ENCODE measurements at places on chromosomes 2 and 18.

DNA sequence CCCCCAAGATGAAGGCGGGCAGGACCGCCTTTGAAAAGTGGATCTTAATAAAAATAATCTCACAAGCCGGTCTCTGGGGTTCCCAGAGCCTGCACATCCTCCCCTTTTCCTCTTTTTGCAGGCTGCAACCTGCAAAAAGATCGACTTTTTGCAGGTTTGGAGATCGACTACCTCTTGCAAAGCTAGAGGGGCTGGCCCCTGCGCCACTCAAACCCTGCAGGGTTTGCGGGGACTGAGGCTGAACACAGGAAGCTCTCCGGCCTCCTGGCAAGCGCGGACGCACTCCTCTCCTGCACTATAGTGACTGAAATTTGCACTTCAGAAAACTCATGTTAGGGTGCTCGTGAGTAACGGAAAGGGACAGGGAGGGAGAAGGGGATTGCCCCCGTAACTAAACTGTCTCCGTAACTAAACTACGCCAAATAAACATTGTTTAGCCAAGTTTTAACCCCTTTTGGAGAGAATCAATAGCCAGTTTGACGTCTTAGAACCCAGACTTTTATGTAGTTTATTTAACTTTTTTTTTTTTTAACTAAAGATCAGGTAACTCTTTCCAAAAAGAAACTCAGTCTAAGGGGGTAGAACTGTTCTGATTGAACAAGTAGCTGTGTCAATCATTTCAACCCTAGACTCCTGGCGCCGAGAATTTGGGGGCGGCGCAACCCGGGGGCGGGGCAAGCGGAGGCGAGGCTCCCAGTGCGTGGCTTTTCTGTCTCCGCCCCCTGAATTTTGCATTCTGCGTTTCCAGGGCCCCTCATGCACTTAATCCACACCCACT is 2.5 kb downstream of the IGFBP5 start:
- DNase-seq = peak; percentile 85

DNA sequence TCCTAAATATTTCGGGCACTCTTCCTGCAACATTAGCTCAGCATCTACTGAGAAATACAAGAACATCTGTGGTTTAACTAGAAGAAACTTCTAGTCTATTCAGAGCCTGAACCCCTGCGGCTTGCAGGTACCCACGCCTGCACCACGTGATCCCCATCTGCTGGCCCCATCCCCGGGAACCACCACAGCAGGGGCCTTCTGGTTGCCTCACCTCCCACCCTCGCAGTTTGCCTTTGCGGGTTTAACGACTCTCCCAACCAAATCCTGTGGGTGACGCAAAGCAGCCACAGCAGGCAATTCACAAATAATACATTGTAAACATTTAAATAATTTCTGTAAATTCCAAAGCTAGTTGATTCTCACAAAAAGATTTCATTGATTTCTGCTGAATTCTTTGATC is 90.2 kb upstream of the TMEM18 start:
- peak; percentile 51 for DNase-seq

- DNase-seq = peak; percentile 60
Observed at GRCh38 chr2:96913398-96914202, 43.7 kb upstream of the SEMA4C start.

DNA sequence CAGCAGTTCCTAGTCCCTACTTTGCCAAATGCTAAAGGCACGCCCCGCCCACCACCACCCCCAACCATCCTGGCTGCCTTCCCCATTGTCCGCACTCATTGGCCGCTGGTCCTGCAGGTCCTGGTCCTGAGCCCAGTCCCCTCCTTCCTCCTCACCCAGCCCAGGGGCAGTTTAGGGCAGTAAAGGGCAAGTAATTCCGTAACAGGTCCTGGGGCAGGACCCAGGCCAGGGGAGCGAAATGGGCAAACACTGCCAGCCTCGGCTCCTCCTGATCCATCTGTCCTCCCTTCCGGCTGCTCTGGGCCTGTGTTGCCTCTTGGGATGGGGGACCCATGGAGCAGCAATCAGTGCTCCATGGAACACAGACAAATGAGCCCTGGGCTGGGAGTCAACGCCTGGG is 6.1 kb downstream of the ADCY3 start:
- no peak for DNase-seq

DNA sequence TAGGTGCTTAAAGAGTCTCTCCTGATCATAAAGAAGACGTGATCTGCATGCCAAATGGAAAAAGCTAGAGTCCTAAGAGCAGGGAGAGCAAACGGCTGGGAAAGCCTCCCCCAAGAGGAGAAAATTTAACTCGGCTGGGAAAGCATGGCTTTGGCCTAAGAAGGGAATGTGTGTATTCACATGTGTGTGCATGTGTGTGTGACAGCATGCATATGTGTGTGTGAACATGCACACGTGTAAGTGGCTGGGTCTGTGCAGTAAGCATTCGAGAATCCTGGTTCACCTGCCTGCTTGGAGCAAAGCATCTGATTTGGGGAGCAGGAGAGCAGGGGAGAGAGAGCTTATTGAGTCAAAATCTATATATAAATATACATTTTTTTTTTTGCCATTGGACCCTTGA is 30.1 kb upstream of the BCL11A start:
- DNase-seq = no peak

- peak; percentile 16 for DNase-seq
Observed at GRCh38 chr2:112621790-112622527, 23.8 kb upstream of the SLC20A1 start.

DNA sequence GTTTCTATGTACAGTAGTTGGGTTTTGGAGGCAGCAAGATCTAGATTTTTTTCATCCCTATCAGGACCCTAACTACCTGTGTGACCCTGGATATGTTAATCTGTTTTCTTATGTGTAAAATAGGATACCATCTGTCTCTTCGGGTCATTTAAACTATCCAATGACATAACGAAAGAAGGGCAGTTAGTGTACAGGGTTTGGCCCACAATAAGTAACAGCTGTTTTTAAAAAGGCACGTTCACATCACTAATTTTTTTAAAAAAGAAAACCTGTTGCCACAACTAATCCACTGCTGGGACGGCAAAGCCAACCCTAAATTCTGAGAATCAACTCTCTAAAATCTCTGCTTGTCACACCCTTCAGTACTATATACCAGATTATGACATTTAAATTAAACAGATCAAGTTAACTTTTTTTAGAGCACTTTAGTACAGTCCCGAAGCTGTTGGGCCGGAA is 869 bp downstream of the USP40 start:
- no peak for DNase-seq

DNA sequence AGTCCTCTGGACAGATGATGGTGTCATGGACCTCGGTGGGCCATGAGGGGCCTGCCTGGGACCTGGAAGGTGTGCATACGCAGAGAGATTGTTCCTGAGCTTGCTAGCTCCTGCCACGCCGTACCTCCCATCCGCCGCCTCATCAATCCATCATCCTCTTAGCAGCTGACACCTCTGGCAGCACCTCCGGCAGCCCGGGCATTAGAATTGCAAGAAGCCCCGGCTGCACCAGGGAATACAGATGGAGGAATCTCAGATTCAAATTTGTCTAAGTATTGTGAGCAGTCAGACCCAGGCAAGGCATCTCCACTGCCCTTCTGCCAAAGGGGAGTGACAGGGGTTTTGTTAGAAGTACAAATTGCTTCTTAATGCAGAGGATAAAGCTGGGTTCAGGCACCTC is 4.5 kb downstream of the C1QL2 start:
- no peak for DNase-seq

DNA sequence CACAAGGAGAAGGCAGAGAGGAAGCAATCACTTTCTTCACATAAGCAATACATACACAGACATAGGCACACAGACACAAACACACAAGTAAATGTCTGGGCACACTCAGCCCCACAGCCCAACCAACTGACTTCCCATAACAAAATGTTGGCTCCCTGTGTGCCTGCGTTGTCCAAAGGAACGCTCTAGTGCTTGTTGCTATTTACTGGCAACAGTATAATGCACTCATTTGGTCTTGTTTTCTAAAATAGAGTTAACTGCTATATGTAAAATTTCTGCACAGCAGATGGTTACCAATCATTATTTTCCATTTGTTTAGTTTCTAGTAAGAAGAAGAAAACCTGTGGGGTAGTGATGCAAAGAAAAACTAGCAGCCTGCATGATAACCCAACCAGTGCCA is 16.5 kb downstream of the FIGN start:
- no peak for DNase-seq

DNA sequence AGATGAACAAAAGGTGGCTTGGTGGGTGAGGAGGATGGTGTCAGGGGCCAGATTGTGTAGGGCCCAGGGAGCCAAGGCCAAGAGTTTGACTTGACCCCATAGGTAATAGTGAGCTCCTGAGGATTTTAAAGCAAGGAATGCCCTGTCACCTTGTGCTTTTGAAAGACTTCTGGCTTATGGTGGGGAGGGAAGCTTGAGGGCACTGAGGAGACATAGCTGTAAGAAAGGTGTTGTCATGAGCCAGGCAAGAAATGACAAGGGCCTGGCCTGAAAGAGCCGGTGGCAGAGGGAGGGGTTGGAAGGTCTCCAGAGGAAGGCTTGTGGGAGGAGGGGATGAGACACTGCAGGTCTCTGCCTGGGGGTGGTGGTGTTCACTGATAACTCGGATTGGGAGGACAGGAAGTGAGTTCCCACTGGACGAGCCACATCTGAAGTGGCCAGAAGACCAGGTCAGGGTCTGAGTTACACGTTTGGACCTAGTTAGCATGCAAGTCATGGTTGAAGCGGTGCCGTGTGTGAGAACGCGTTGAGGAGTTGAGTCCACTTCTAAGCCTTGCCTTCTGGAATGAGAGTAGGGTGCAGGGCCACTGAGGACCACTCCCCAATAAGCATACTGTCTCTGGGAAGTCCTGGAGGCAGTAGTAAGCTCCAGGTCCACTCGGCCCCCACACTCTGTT is 64.3 kb downstream of the TET3 start:
- no peak for DNase-seq

- DNase-seq = no peak
Observed at GRCh38 chr2:98037666-98038336, 42.1 kb upstream of the TMEM131 start.

DNA sequence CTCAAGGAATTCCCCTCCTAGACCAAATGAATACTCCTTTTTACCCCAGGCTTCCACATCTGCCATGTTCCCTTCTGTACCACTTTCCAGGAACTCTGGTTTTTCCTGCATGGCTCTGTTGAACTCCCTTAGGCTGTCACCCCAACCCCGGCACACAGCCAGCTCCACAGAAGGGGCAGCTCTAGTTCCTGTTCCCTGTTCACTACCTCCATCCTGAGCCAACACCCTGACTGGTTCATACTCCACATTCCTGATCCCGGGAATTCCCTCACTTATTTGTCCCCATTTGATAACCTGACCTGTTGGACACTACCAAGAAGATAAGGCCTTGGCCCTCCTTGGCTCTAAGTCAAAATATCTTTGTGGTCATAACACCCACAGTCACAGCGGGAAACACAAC is 280.9 kb upstream of the RAB6C start:
- no peak for DNase-seq

GRCh38 chr2:237490009-237490711 is 3.1 kb downstream of the MLPH start:
- no peak for DNase-seq

- no peak for DNase-seq
Observed at GRCh38 chr18:3147935-3148554, 71.7 kb downstream of the MYOM1 start.

GRCh38 chr18:13266218-13267100 is 47.9 kb downstream of the LDLRAD4 start:
- DNase-seq = peak; percentile 70

DNA sequence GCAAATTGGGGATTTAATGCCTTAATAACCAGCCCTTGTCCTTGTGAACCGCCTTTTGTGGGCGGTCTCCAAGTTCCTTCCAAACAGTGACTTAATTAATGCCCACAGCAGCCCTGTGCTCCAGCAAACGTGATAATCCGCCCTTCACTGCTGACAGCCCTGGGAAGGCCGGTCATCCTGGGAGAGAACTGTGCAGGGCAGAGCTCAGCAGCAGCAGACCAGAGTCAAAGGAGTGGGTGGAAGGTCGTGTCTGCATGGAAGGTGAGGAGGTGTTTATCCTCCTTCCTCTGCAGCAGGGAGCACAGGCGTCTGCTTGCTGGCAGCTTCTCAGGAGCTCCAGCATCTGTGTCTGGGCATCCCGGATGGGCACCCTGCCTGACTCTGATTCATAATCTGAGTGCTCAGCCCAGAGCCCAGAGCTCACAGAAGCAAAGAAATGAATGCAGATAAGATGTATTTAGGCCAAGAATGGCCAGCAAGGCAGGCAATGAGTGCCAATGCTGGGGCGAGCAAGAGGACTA is 270.0 kb upstream of the PXDN start:
- DNase-seq = no peak

DNA sequence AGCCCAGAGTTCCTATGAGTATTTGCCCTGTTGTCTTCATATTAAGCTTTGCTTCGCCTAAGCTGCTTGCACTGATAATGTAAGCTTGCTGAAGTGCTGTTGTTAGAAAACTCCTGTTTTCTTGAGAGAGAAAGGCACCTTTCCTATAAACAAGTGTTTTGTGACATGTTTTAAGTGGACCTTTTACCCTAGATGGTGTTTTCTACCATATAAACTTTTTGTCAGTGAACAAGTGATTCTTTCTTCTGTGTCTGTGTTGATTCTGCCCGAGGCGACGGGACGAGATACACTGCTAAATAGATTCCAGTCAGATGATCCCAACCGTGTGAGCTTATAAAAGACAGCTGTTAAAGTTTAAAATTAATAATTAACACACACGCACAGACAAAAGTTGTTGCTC is 24.1 kb downstream of the CABLES1 start:
- no peak for DNase-seq

GRCh38 chr2:165584126-165584654 is 114.7 kb downstream of the CSRNP3 start:
- DNase-seq = no peak

DNA sequence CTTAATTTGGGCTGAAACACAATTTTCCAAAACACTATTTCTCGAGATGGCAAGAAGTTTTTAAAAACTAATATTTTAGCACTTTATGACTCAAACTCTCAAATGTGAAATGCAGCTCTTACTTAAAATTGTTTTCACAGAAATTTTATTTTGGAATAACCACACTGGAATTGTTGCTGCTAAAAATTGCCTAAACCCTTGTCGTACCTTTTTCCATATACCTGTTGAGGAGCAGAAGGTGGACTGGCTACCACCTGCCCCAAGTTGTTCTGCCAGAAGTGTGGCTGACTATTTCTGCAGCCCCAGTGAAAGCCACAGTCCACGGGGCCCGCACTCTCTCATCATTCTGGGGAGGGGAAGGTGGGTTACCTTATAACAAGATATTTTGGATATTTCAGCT is 23.4 kb downstream of the TNFRSF11A start:
- DNase-seq = no peak

DNA sequence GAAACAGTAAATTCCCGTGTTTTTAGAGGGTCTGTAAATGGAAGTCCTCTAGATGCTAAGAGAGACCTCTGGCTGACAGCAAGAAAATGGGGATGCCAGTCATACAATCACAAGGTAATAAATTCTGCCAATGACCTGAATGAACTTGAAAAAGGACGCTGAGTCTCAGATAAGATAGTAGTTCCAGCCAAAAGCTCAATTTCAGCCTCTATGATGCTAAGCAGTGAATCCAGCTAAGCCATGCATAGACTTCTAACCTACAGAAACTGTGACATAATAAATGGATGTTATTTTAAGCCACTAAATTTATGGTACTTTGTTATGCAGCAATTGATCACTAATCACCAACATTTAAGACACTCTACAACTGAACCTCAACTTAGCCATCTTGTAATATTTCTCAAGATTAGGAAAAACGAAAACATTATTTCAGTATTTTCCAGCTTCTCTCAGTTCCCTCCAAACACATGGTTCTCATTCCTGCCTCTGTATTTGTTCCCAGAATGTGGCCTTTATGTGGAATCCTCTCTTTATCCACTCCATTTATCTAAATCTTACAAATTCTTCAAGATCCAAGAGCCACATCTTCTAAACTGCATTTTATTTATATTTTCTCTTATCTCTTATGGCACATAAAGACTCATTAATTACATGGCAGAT is 331.1 kb downstream of the GULP1 start:
- no peak for DNase-seq

Data from stimulated activated CD8-positive, alpha-beta memory T cell treated with anti-CD3 and anti-CD28 coated beads, Interleukin-4, amount 100 ng/mL, for 48 hours (primary cell).